Nucleus accumbens (tissue), 56 donors: ENCODE measurements at places on chromosomes 4 and X.

DNA sequence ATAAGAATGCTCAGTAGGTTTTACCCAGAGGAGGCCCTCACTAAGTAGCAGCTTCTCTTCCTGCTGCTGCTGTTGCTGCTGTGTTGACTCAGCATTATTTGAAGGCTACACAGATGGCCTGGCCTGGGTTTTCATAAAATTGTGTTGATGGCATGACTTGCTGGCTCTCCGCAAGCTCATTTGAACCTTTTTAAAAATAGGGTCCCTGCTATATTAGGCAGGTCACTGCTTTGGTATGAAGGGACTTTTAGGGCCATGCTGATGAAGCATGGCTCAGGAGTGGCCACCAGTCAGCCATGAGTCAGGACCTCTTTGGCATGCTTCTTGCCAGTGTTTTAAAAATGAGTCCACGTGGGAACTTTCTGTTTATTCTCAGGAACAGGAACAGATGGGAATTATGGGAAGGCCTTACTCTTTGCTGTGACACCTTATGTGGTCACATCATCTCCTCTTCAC is 128.7 kb downstream of the MID1IP1 start:
- no peak for DNase-seq

- no peak for DNase-seq
Observed at GRCh38 chr4:8383451-8384160, 56.9 kb downstream of the ACOX3 start.

DNA sequence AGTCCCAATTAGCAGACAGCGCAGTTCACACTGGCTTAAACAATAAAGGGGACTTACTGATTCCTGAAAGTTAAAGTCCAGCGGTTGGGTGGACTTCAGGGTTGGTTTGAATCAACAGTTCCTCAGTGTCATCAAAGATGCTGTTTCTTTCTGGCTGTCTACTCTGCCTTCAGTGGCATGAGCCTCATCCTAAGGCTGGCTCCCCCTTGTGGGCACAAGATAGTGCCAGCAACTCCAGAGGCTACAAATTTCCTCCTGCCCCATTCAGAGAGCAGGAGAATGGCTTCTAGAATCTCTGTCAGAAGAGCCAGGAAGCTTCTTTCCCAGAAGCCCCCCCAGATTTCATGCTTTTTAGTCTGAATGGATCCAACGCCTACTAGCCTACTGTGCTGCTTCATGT is 82.4 kb upstream of the MTM1 start:
- no peak for DNase-seq

DNA sequence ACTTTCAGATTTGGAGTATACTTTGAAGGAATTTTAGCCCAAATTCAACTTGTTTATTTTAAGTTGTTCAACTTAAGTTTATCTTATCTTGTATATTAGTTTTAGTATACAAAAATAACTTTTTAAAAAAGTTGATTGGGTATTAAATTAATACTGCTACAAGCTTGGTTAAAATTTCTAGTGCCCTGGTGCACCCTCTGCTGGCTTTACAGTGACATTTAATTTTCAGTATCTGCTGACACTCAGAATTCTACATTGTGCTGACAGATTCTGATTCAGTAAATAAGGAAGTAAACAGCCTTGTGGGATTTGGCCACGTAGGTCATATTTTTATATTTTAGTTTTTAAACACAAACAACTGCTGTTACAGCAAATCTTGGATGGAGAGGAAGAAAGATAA is 2.9 kb downstream of the EDA start:
- DNase-seq = no peak

GRCh38 chr4:71549516-71550160 is 210.8 kb downstream of the SLC4A4 start:
- DNase-seq = no peak

DNA sequence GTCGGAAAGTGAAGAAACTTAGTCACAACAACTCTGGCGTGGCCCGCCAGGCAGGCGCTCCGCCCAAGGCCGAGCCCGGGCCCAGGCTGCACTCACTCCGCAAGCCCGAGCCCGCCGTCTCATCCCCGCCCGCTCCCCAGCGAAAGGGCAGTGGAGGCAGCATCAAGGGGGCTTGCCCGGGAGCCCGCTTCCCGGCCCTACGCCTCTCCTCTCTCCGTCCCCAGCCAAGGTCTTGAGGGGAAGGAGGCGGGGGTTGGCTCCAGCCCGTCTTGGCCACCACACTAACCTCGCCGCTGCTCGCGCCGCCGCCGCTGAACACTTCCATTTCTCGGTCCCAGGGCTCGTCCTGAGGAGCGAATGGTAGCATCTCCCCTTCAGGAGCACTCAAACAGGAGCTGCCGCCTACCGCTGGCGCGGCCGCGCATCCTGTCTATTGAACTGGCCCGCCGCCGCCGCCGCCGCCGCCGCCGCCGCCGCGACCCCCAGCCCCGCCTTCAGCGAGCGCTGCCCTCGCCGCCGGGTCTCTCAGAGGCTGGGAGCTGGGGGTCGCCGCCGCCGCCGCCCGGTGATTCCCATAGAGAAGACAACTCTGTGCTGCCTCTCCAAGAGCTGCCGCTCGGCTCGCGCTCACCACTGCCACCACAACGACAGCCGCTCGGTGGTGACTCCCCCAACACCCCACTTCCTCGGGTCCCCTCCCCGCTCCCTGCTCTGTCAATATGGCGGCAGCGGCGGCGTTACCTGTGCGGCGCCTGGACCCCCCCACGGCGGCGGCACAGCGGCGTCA is at the start of gene RPS6KA6:
Gene RPS6KA6, minus strand, starts transcription at position 667 of the 787 bp plus-strand sequence. Its CDS starts 300 bp downstream, at position 367.
- no peak for DNase-seq

GRCh38 chr4:152106781-152107321 is 346.0 kb upstream of the GATB start:
- no peak for DNase-seq

DNA sequence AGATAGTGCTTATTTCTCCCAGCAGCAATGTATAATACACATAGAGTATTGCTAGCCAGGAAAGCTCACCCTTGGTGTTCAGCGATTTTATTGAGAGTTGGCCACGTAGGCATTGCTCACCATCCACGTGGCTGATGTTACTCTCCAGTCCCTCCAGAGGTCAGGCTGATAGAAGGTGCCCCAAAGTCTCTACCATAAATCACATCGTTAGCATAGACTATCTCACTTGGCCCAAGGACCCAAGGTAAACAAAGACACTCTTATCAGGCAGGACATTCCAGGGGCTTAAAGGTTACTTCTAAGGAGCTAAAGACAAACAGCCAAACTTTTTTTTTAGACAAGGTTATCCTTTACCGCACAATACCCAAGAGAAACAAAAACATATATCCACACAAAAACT is 30.3 kb upstream of the RGN start:
- no peak for DNase-seq

- no peak for DNase-seq
Observed at GRCh38 chrX:29453333-29453732, 762.0 kb upstream of the MAGEB2 start.

GRCh38 chrX:37509349-37509748 is 62.1 kb upstream of the LANCL3 start:
- no peak for DNase-seq

- no peak for DNase-seq
Observed at GRCh38 chr4:18319431-18319830, 297.9 kb upstream of the LCORL start.

- peak; percentile 83 for DNase-seq
Observed at GRCh38 chrX:153763989-153764755, at the start of gene PLXNB3. Gene PLXNB3 (plus strand): TSS chrX:153764249. CDS start chrX:153765536, 1,287 bp downstream.

DNA sequence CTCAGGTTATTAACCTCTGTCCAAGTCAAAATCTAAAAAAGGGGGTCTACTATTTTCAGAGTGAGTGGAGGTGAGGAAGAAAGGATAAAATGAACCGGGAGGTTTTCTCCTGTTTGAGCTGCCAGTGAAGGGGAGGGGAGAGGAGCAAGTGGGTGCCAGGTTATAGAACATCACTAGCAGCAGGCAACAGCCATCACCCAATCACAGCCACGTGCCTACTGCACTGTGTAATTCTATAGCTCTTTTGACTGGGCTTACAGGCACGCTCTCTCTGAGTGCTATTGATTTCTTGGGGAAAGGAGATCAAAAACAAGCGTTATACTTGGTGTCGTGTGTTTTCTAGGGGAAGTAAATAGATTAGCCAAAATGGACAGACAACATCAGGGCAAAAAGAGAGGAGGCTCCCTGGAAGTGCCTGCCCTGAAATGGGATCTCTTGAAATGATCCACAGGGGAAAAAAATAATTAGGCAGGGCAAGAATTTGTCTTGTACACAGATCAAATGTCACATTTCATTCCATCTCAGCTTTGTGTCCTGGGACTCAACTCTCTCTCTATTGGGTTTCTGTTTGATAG is 300.5 kb upstream of the LCORL start:
- no peak for DNase-seq

DNA sequence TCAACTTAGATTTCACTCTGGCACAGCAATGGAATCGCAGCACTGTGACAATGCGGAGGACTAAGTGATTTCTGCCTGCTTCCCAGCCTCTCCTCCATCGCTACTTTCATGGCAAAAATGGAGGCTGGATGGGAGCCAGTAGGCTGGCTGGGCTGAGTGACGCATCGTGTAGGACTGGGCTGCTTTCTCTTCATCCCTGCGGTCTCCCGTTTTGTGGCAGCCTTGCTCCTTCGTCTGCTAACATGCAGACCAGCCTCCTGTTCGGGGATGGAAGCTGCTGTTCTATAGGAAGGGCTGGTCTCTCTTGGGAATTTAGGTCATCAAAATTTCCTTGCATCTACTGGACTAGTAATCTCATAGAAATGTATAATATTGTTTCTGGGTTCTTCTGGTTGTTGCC is 15.8 kb upstream of the RGS12 start:
- DNase-seq = no peak

DNA sequence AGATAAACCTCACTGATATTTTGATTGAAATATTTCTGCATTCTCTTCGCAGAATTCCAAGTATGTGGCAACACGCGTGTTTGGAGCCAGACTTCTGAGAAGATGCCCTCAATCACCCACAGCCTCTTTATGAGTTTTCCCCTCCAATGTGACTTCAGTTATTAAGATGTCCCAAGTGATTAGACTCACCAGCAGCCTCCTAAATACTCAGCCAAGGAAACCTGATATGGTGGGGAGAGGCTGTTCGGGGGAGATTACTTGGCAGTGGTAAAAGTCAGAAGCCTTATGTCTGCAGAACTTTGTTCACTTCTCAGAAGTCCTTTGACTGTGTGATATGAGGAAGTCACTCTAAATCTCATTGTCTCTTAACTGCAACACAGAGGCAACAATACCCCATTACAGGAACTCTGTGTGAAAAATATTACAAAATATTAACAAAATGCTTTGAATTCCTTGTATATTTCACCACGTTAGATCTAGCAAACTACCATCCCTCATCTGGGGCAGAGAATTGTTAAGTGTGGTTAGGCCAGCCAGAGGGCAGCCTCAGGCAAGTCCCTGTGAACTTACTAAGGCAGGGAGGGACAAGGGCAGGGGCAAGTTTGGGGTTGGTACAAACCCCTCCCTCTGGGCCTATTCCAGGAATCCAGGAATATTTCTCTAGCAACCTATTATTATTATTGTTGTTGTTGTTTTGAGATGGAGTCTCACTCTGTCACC is 151.4 kb upstream of the USP9X start:
- no peak for DNase-seq

DNA sequence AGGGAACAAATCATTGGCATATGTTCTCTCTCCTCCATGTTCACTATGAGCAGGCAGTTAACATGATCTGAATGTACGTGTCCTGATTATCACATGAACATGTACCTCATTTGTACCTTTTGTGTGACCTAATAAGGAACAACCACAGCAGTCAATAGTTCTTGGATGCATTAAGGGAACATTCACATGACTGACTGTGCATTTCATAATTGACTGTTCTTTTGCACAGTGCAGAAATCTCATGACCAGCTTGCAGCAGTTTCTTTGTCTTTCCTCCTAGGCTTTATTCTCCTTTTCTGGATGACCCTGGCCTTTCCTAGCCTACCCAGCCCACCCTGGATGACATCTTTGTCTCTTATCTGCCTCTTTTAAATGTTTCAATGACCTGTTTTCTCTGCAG is 56.6 kb upstream of the TEX13A start:
- DNase-seq = no peak

DNA sequence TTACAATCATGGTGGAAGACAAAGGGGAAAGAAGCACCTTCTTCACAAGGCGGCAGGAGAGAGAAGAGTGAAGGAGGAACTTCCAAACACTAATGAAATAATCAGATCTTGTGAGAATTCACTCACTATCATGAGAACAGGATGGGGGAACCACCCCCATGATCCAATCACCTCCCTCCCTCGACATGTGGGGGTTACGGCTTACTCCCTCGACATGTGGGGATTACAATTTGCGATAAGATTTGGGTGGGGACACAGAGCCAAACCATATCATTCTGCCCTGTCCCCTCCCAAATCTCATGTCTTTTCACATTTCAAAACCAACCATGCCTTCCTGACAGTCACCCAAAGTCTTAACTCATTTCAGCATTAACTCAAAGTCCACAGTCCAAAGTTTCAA is 88.7 kb upstream of the PGRMC2 start:
- DNase-seq = no peak

DNA sequence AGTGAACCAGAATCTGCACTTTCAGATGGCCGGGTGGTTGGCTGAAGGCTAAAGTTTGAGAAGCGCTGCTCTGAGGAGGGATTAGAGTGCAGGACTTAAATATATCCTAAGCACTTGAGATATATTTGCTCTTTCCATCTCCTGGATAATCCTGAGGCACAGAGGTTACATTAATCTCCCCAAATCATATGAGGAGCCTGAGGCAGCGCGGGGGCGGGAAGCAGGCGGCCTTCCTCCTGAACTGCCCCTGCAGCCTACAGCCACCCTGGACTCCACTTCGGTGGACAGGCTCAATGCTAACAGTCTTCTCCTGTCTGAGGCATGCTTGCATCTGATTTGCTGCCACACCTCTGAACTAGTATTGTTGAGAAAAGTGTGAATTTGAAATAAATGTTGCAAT is 72.5 kb downstream of the AFAP1 start:
- no peak for DNase-seq

DNA sequence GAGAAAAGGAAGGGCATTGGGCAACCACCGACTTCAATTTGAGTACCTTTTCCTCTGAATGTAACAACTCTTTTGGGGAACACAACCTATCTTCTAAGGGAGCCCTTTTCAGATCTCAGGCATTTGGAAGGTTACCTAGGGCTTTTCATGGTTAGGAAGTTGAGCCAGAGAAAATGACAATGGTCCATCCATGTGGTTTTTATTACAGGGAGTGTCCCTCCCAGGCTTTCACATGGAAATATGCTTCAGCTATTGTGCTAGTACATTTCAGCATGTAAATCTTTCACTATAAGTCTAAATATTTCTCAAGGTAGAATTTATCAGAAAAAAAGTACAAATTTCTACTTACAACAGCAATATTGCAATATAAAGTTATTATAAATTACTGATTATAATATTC is 259.8 kb downstream of the IQCM start:
- no peak for DNase-seq

DNA sequence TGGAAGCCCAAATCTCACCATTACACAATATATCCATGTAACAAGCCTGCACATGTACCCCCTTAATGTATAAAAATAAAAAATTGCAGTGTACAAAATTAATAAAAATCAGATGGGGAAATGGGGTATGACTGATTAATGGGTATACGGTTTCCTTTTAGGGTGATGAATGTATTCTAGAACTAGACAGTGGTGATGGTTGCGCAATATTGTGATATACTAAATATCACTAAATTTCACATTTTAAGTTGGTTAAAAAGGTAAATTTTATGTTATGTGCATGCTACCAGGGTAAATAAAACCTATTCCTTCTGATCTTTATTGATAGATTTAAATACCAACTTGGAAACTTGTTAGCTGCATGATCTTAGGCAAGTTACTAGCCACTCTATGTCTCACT is 129.4 kb downstream of the SPANXA1 start:
- no peak for DNase-seq

- DNase-seq = no peak
Observed at GRCh38 chr4:121454251-121454979, 73.6 kb upstream of the QRFPR start.
